GM12864 (cell line): ENCODE measurements at places on chromosomes 3 and 15.

- no peak for DNase-seq
Measured at GRCh38 chr15:83210619-83211018, 3.0 kb upstream of the HDGFL3 start.

GRCh38 chr15:39608185-39609139, 27.6 kb downstream of the THBS1 start:
- no peak for DNase-seq

DNA sequence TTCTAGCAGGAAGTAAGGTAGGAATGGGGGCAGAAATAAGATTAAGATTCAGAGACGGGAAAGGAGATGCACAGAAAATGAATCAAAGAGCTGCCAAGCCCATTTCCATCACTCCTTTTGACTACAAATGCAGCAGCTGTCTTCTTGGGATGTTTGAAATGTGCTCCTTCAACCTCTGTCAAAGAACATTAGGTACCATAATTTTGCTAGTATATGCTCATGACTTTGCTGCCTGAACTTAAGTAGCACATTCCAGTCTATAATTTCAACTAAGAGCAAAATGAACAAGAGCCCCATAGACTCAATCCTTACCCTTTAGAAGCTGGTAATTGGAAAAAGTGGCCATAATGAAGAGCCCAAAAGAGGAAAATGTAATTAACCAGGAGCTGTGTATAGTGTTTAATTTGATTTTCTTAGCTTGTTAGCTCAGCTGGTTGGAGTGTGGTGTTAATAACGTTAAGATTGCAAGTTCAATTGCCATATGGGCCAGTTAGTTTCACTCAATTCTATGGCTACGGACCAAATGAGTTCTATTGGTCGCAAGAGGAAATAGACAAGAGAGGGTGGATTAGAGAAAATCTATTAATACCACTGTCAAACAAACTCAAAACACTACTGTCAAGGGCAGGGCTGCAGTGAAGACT, 349.9 kb downstream of the ZBBX start:
- DNase-seq: no peak

- DNase-seq: no peak
Measured at GRCh38 chr15:57516327-57517029, 75.2 kb upstream of the MYZAP start.

DNA sequence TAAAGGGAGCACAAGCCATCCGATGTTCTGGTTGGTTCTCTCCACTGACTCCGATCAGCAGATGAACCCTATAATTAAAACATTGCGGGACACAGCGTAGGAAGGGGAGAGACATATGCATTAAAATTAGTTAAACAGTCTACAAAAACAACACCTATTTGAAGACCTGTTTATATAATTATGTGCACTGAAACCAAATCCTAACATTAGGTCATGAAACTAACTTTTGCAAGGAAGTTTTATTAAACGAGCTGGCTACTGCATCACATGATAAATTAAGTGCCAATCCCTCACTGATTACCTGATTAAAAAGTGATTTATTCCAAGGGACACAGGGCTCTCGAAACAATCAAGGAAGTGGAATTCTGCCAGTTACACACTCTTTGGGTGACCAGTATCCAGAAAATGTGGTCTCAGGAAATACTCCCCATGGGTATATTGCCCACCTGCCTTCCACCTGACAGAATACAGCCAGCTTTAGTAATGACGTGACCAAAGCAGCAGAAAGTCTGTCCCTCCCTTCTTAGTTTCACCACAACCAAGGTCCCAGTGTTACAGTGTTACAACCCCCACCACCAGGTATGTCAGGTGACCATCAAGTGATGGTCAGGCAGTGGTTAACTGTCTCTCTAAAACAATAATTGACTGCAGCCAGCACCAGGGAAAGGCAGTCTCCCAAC, 69.5 kb downstream of the HERC1 start:
- no peak for DNase-seq

- DNase-seq: no peak
Measured at GRCh38 chr3:174583396-174583795, 275.7 kb upstream of the NAALADL2 start.

DNA sequence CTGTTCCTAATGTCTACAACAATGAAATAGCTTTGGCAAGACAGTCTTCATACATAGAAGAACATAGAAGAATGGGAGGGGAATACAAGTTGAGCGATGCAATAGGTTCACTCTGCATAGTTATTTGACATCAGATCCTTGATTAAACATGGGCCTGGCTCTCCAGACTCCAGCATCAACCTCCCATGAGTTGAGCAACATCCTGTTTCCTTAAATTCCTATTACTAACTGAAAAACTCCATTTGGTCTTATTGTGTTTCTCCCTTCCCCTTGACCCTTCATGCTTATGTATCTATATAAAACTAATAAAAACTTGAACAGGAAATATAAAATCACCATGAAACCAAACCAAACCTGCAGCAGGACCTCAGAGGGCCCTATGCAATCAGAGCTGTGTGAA, 304.5 kb upstream of the SATB1 start:
- DNase-seq: no peak

DNA sequence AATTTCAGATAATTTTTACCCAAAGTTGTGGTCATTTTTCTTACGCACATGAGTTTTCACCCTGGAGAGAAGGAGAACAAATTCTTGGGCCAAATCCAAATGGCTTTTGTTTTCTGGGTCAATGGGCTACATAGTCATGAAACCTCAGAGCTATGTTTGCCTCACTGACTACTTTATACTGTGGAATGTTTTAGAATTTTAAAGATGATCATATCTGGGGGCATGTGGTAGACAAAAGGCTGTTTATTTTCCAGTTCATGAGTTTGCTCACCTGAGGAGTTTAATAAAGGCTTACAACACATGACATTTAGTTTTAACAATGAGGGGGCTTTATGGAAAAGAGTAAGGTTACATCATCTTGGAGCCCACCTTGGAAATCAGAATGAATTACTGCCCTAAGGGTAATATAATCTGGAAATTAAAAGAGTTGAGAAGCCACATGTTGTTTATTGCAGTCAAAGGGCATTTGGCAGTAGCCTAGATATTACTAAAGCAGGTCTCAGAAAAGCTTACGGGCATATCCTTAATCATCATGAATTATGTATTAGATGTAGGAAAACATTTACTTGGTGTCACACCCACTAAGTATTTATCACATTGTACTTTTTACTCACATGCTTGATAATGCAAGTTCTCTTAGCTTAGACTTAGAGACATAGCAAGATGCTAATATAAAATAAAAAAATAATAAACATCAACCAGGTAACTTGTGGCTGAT, 466.1 kb downstream of the EDEM1 start:
- no peak for DNase-seq

DNA sequence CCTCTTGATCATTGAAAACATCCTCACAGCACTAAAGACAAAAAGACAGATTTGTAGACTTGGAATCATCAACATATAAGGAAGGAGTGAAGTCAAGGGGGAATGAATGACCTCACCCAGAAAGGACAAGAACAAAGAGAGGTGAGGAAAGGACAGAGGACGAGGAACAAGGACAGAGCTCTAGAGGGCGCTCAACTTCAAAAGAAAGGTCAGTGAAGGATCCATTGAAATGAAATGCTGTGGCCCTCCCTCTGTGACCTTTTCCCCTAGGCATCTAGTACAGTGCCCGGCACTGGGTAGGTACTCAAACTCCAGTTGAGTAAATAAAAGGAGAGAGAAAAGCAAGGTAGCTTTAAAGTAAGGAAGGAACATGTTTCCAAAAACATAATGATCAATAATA, 2.6 kb downstream of the ATP8B4 start:
- no peak for DNase-seq

DNA sequence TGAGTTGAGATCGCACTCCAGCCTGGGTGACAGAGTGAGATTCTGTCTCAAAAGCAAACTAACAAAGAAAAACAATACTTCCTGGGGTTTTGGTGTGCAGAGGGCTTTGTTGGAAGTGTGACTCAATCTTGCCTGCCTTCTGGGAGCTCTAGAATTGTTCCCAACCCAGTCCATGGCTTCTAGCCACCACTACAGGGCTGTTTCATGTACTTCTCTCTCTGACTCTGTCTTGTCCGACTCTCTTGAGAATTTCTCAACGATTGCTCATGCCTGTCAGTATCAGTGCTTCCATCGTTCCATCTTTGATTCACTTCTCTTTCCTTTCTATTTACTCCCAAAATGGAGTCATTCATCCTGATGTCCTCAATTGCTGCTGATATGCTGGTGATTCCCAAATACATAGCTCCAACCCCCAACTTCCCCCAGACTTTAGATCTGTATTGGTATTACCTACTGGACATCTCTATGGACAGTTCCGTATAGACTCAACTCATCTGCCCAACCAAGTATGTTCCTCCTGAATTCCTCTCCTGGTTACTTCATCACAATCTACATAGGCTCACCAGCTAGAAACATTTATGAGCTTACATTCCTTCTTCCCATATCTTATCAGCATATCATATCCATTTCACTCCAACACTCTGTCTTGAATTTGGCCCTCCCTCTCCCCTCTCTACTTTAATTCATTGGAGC, 1.8 kb upstream of the AP2M1 start:
- DNase-seq: no peak

DNA sequence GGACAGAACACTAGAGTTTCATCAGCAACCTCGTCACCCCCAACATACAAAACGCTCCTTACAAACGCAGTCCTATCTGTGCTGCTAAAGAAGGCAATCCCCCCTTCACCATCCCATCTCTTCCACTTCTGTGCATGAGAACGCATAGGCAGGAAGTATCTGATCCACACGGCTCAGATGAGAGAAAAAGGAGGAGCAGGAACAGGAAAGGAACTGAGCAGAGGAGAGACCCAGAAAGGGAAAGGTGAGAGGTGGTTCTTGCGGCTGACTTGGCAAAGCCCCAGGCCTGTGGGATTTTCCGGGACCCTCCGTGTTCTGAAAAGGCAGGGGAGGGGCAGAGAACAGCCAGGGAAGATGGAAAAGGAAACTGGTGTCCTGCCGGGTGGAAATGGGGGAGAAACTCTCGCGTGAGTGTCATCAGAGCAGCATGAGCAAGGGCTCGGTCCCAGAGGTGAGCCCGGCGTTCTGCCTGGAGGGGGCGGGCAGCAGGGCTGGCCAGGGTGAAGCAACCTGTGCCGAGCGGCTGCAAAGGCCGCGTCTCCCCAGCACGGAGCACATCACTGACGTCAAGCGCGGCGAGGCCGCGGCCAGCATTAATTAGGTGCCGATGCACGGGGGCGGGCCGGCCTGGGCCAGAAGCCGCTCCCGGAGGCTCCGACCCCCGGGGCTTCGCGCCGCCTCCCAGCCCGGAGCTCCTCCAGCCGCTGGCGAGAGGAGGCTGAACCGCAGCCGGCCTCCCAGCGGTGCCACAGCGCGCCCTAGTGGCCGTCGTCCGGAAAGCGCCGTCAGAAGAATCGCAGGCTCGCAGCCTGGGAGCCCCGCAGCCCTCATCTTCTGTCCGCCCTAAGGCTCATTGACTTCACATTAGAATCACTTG, 35.8 kb downstream of the CPN2 start:
- DNase-seq: no peak

DNA sequence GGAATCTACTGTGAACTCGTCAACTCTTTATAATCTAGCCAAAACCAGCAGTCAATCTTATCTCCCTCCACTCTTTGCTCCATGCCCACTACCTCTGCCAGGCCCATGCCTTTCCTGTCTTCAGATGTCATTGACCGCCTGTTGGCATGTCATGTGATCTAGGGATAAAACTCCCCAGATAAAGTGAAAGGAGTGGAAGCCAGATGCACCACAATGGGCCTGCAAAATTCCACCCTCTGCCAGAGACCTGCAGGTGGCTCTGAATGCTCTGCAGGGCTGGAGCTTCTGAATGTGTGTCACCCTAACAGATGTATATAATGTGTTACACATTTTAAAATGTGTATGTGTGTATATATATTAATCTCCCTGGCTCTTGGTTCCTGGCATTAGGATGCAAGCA, 2.3 kb upstream of the CCR3 start:
- DNase-seq: no peak

- no peak for DNase-seq
Measured at GRCh38 chr15:100658895-100659294, 56.5 kb downstream of the ASB7 start.

- DNase-seq: no peak
Measured at GRCh38 chr15:74777769-74778598, 3.9 kb upstream of the CSK start.

- DNase-seq: peak; percentile 49
Measured at GRCh38 chr15:48794697-48795134, 16.2 kb downstream of the CEP152 start.

DNA sequence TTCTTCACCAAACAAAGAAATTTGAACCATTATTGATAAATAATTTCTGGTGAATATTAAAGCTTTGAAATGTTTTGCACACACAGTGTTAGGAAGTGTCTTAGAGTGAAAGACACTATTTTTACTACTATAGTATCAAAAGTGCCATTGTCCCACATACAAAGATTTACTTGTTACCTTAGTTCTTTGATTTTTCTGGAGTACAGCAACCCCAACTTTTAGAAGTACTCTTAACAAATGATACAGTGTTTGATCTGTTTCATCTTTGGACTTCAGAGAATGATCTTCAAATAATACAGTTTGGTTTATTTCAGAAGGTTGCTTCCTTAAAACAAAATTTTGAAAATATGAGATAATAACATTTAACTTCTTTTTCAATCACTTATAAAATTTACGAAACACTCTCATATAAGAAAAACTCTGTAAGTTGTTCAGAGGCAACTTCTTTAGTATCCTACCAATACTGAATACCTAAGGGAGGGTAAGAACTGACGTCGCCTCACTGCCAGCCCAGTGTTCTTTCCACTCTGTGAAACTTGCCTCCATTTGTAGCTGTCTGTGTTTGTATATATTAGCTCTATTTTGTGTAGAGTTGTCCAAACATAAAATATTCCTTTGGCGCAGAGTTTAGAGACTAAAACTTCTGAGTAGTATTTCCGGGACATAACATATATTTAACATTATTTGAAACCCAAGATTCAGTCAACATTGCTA, 464.2 kb downstream of the LPP start:
- DNase-seq: no peak

DNA sequence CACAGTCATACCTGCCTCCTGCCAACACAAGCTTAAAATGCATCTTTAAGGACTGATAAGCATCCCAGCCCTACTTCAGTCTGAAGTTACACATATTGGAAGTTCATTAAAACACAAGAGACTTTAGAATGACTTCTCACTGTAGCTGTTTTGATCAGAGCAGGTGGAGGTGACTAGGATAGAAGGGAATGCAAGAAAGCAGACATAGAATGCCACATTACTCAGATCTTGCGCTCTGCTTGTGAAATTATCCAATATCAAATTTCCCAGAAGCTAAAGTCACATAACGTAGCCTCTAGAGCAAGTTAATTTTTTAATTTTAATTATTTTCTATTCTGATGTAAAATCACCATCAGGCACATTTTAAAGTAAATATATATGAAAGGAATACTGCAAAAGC, 306.5 kb downstream of the PLOD2 start:
- DNase-seq: no peak
